ENCODE measurements at places on chromosomes 4 and X.
A peak's percentile ranks its signal among the peaks of the same experiment; 100 is the strongest.

DNA sequence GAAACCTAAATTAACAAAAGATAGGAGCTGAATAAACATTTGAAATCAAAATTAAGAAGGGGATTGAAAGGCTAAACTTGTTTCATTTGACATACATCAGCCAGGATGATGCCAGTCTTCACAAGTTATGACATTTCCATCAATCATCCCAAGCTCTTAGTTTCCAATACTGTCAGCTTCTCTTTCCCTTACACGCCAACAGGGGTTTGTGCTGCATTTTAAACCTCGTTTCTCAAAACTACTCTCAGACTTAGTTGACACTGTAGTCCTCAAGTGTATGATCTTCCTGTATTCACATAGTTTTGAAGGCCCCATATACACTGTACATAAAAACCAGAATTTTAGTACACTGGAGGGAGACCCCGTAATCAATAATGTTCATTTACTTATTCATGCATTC is 840 bp upstream of the P2RY10 start:
- no peak for DNase-seq

DNA sequence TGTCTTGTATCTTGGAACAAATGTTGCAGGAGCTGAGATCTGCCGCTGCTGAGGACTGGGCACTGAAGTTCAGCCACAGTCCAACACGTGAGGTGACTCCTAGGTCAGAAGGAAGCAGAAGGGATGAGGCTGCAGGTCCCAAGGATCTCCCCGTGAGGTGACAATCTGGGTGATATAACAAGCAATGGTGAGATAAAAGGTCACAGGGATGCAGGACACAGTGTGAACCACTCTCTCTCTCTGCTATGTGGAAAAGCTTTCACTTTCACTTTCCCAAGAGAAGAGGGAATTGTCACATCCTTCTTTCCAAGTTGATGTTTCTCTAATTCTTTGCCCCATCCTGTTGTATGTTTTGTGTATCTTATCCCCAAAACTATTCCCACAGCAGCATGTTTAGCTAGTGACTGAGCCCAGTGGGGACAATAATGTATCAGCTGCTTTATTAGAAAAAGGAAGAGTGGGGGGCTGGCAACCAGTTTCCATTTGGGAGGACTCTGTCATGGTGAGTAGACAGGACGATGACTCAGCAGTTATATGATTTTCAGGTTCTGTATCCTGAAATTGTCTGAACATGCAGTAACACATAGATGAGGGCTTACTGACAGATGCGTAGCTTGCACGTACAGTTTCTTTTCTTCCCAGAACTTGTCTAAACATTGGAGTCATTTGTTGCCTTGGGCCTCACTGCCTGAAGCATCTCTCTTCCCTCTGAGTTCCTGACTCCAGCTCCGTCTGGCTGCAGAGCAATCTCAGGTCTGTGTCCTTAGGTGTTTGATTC is 1415.8 kb upstream of the TENM3 start:
- no peak for DNase-seq

GRCh38 chr4:124504431-124504830 is 208.1 kb downstream of the ANKRD50 start:
- DNase-seq: no peak

DNA sequence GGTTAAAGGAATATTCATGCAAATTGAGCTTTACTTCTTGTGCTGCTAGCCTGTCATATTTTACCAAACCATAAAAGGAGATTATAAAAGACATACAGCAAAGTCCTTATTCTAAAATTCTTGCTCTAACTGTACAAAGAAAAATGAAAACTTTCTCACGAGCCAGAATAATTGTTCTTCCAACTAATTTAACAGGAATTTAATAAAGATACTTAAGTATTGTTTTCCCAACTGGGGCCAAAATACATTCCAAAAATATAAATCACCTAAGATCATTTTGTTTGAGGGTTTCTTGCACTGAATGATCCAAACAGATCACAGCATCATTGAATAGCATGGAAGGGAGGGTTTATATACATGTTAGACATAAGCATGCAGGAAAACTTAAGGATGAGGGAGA is 127.1 kb upstream of the PCDH18 start:
- DNase-seq: no peak

- no peak for DNase-seq
Observed at GRCh38 chrX:86148024-86148511, at the start of gene DACH2. Gene DACH2, plus strand, starts transcription at chrX:86148451.

DNA sequence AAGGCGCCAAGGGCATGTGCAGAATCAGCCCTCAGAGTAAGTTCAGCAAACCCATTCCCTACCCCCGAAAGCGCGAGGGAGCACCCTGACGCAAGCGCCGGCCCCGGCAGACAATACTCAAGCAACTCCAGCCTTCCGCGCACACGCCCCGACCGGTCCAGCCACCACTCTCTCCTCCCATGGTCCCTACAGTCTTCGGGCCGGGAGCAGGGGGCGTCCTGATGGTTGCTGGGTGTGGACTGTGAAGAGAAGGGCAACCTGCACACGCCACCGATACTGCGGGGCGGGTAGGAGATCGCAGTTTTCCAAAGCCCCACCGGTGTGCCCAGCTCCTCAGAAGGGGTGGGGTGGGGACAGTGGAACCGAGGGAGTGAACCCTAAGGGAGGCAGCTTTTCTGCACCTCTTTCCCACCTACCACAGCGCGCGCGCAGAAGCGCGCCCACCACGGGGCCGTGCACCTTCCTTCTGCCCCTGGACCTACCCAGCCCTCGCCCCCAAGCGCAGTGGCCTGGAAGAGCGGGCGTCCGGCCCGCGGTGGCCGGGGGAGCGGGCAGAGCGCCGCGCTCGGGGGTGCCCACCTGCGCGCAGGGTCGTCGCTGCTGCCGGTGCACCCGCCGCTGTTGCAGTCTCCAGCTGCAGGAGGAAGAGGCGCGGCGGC is 650.2 kb upstream of the DIPK2B start:
- peak; percentile 11 for DNase-seq

DNA sequence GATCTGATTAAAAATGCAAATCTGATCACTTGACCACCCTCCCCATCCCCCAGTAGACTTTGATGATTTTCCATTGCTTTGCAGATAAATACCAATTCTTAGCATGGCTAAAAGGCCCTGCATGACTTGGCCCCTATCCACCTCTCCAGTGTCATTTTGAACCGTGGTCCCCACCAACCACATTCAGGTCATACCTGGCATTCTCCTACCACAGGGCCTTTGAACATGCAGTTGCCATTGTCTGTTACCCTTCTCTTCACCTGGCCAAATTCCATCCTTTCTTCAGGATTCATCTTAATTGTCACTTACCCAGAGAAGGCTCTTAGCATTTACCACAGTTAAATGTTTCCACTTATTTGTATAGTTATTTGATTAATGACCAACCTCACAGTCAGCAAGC is 36.9 kb upstream of the RELL1 start:
- no peak for DNase-seq

- DNase-seq: no peak
Observed at GRCh38 chrX:13048280-13048679, 3.9 kb upstream of the FAM9C start.

DNA sequence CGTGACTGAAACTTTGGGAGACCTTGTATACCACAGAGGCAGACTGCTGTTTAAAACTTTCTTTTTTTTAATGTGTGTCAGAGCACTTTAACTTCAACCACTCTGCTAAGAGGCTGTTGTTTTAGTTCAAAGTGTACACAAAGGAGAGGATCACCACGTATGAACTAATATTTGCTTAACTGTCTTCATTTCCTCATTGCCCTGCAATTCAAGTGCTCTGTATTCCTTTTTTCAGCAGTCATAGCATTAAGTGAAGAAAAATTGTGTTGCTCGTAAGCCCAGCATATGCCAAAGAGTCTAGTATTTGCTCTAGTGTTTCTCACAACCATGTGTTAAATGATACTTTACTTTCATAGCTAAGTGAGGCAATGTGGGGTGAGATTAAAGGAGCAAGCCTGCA is 63.0 kb upstream of the HHIP start:
- no peak for DNase-seq

DNA sequence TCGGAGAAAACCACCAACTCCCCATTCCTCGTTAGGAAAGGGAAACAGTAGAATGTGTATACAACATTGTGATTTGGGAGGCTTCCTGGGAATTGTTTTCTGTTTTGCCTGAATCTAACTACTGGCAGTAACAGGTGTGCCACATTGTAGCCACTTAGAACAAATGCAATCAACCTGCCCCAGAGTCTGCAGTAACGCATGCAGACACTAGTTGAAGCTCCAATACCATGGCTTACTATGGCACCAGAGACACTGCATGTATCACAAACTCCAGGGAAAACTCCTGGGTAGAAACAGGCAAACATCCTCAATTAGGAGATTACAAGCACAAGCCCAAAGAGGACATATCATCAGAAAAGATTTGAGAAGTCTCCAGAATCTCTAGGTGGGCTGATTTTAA is 154.2 kb upstream of the NEIL3 start:
- DNase-seq: no peak

DNA sequence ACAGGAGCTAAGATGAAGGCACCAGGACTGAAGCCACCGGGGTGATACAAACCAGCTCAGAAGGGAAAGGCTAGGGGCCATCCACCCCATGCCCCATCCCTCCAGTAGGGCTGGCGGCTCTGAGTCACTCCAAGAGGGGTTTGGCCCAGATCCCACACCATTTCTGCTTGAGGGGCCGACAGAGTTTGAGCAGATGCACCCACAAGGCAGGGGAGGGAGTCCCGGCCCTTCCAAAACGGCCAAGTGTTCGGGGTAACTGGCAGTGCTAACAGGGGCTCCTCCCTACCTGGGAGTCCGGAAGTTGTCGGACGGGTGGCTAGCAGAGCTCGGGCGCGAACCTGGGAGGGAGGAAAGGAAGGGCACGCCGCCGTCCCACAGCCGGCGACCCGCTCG is 412 bp downstream of the SLC10A3 start:
- no peak for DNase-seq

DNA sequence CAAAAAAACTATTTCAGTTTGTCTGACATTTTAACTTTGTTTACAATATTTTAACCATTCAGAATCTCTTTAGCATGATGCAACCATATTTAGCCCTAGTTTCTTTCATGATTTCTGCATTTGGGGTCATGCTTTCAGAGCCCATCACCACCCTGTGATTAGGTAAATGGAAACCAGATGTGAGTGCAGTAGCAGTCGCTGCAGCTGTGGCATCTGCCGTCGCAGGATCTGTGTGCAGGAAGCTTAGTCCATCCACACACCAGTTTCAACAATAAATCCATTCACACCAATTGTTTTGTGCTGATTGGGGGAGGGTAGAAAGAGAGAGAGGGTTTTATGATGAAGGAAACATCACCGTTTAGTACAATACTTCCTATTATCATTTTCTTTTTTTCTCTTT is 130.5 kb downstream of the CPEB2 start:
- no peak for DNase-seq

GRCh38 chr4:104492183-104492771 is 2.4 kb downstream of the CXXC4 start:
- no peak for DNase-seq

DNA sequence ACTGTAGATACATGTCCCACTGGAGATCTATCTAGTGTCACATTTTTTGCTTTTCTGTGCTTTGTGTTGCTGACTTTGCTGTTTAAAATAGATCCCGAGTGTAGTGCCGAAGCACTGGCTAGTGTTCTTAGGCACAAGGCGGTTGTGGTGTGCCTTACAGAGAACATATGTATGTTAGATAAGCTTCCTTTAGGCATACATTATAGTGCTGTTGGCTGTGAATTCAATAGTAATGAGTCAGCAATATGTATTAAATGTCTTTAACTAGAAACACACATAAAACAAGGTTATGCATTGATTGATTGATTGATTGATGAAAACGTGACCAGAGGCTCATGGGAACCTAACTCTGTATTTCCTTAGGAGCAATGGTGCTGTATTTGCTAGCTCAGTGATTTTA is 56.2 kb downstream of the COX7B2 start:
- DNase-seq: no peak

DNA sequence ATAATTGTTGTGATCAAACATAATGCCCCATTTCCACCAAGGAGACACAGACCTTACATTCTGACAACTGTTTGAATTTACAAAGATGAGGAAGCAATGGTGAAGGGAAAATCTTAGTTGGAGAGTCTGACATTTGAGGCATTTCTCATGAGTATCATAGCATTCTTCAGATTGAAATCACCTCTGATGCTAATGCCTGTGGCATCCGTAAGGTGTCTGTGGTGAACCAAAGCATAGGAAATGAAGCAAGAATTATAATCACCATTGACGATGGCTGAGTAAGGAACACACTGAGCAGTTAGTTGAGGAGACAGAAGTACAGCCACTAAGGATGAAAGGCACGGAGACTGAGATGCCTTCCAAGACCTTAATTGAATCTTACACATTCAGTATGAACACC is 575.7 kb downstream of the TRIML1 start:
- no peak for DNase-seq

DNA sequence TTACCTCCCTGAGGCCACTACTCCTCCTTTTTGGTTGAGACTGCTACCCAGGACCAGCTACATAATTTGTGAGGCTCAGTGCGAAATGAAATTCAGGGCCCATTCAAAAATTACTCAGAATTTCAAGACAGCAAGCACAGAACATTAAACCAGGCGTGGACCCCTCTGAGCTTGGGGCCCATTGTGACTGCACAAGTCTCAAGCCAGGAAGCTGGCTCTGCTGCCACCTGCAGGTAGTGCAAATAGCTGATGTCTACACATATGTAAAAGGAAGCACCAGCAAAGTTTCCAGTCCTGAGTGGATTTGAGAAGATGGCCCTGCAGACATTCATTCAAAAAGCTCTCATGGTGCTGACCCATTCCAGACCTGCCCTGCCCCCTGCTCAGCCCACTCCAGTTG is 213.4 kb upstream of the LNX1 start:
- peak; percentile 54 for DNase-seq

- no peak for DNase-seq
Observed at GRCh38 chr4:8591626-8592365, 769 bp upstream of the CPZ start.

GRCh38 chr4:115790812-115791211 is 677.4 kb upstream of the NDST4 start:
- no peak for DNase-seq

DNA sequence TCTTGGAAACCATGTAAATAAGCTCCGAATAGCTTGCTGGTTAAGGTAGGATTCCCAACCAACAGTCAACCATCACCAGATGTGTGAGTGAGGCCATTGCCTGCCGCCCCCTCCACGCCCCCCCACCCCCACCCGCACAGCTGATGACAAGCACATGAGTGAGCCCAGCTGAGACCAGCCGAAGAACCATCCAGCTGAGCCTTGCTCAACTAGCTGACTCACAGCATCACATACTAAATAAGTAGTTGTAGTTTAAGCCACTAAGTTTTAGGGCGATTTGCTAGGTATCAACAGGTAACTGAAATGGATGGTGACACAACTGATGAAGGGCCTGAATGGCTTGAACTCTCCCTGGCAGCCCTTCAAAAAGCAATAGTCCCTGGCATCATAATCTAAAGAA is 1.6 kb upstream of the CCDC149 start:
- DNase-seq: no peak

All from GDM1 (cell line).